ENCODE measurements at places on chromosomes 16 and 17.

DNA sequence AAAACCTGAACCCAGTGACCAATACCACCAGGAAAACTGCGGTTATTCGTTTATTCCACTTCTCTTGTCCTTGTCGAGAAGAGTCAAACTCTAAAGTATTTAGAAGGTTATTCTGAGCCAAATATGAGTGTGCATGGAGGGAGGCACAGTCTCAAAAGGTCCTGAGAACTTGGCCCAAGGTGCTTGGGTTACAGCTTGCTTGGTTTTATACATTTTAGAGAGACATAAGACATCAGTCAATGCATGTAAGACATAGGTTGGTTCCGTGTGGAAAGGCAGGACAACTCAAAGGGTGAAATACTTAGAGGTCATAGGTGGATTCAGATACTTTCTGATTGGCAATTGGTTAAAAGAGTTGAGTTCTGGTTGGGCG is 681 bp upstream of the TRAP1 start:
- no peak for DNase-seq

GRCh38 chr17:34366529-34367107 is 3.6 kb upstream of the CCL1 start:
- no peak for DNase-seq

DNA sequence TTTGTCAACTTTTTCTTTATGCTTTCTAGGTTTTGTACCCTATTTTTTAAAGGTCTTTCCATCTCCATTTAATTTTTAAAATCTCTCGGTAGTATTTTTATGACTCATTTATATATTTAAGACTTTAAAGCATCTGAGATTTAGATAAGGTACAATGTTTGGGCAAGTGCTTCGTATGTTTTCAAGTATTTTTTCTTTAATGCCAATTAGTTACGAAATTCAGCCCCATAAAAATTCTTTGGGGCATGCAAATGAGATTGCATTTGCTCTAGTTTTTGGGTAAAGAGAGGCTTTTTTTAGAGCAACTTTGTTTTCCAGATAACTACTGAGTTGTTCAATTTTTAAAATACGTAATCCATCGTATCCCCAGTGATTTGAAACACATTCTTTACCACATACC is 65.3 kb upstream of the CRHR1 start:
- DNase-seq = no peak

DNA sequence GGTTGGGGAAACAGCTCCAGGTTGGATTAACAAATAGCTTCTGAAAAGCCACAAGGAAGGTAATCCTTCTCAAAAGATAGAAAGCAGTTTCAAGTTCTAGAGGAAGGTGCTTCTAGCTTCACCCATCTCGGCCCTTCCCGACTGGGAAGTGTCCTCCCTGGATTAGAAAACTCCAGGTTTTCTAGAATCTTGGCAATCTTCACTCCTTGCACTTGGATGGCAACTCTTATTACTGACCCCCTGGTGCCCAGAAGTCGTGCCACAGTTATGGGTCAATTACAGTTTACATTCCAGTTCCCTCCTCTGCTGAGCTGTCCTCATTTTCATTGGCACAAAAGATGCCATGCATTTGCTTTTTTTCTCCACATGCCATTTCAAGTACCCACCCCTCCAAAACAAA is 65.6 kb downstream of the SMG6 start:
- no peak for DNase-seq

- no peak for DNase-seq
These were observed 6.4 kb downstream of the TP53I13 start for GRCh38 chr17:29574732-29575510.

- DNase-seq = peak; percentile 81
These were observed at the start of the genes HEXD and OGFOD3 for GRCh38 chr17:82418001-82418986. Gene HEXD, plus strand, starts transcription at chr17:82418347. Its CDS starts 1,453 bp downstream, at chr17:82419800. Gene OGFOD3, minus strand, starts transcription at chr17:82418586. Its CDS starts 101 bp downstream, at chr17:82418485.

GRCh38 chr17:28372203-28372944 is 880 bp downstream of the SARM1 start:
- DNase-seq = no peak

GRCh38 chr16:69727916-69728270 is 1.5 kb upstream of the NQO1 start:
- no peak for DNase-seq

GRCh38 chr17:7715936-7716886 is 1.3 kb upstream of the DNAH2 start:
- DNase-seq = no peak

- no peak for DNase-seq
These were observed 33.1 kb downstream of the NECAB2 start for GRCh38 chr16:84000989-84001642.

DNA sequence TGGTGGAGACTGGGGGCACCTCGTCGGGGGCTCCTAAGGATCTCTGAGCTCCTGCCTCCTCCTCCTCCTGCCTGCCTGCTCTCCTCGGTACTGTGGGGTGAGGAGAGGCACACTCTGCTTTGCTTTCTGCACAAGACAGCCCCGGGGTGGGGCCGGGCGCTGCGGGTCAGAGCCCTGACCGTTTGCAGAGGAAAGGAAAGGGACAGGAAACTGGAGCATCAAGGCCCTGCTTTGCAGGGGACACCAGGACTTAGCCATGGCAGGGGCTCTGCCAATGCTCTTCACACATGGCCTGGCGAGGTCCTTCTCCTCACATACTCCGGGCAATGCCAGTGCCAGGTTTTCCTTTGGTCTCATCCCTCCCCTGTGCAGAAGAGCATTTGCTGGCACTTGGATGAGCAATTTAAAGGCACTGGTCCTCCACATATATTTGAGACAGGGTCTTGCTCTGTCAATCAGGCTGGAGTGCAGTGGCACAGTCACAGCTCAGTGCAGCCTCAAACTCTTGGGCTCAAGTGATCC is 23.8 kb upstream of the DOC2B start:
- no peak for DNase-seq

DNA sequence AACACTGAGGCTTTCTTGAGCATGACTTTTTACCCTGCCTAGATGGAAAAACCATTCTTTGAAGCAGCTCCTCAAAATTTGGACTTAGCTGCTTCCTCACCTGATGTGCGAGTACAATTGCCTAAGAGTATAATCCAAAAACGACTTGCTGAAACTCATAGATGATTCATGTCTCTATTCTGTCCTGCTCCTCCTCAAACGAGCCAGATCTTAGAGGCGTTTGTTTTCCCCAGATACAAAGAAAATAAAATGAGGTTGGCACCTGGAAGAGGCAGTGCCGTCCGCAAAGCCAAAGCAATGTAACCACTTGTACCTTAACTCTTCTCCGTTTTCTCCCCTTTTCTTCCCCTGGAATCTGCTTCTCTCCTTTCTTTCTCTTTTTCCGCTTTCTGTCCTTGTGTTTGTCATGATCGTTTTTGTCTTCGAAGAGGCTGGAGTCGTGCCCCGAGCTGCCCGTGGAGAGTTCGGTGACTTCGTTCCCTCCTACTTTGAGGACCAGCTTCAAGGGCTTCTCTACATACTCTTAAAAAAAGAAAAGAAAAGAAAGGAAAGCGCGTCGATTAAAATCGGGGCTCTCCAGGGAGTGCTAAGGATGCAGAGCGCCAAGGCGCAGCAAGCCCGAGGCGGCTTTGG is 895 bp downstream of the BRD7 start:
- no peak for DNase-seq

DNA sequence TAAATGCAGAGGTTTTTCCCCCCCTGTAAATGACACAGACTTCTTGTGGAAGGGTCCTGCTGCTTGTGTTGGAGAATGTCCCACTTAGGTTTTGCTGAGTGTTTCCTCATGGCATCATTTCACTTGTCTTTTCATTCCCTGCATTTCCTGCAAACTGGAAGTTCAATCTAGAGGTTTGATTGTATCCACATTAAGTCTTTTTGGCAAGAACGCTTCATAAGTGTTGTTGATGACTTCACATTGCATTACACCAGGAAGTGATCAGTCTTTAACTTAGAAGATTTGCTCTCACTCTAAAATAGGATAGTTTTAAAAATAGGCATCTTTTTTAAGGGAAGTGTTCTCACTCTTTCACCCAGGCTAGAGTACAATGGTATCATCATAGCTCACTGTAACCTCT is 67.2 kb downstream of the RPTOR start:
- DNase-seq = no peak

- peak; percentile 84 for DNase-seq
These were observed 59.4 kb downstream of the NUP93 start for GRCh38 chr16:56789360-56789759.

- no peak for DNase-seq
These were observed 78.8 kb upstream of the RPRML start for GRCh38 chr17:47057830-47058229.

GRCh38 chr16:75257886-75258806 is 6.7 kb upstream of the BCAR1 start:
- DNase-seq = no peak

- DNase-seq = no peak
These were observed 6.7 kb downstream of the HAGHL start for GRCh38 chr16:733382-734207.

DNA sequence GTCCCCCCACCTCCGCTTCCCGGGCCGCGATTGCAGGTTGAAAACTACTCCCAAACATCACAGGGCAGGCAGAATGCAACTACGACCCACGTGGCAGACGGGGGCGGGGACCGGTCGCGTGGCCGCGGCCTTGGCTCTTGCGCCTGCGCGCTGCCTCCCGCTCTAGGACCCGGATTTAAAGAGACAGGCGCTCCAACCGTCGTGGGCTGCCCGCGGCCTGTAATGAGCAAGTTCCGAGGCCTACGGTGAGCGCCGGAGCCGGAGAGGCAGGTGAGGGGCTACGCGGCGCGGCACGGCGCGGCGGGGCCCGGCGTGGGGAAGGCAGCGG is at the start of gene LIG3:
LIG3 (plus strand) TSS at position 160 of the 328 bp plus-strand sequence. CDS start 2,494 bp downstream, outside the sequence.
- peak; percentile 91 for DNase-seq

DNA sequence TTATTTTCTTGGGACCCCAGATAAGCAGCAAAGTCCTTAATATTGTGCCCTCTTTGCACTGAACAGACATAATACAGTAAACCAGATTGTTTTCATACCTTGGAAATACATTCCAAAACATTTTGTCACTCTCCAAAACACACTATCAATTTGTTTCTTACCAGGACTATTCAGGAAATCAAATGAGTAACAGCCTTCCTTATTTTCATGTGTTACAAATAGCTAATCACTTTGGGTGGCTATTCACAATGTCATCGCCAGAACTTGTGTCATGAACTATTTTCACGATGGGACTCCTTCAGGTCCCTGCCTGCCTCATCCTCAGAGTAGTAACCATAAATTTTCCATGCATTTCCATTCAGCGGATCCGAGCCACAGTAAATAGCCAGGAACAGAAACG is 104.5 kb downstream of the MAP2K6 start:
- no peak for DNase-seq

- no peak for DNase-seq
These were observed 1.8 kb upstream of the APRT start for GRCh38 chr16:88813269-88814143.

GRCh38 chr17:71327376-71328059 is 793.3 kb upstream of the SOX9 start:
- no peak for DNase-seq

- no peak for DNase-seq
These were observed 13.7 kb downstream of the CLCN7 start for GRCh38 chr16:1461146-1461545.

GRCh38 chr17:47188271-47188875 is 722 bp downstream of the CDC27 start:
- no peak for DNase-seq

DNA sequence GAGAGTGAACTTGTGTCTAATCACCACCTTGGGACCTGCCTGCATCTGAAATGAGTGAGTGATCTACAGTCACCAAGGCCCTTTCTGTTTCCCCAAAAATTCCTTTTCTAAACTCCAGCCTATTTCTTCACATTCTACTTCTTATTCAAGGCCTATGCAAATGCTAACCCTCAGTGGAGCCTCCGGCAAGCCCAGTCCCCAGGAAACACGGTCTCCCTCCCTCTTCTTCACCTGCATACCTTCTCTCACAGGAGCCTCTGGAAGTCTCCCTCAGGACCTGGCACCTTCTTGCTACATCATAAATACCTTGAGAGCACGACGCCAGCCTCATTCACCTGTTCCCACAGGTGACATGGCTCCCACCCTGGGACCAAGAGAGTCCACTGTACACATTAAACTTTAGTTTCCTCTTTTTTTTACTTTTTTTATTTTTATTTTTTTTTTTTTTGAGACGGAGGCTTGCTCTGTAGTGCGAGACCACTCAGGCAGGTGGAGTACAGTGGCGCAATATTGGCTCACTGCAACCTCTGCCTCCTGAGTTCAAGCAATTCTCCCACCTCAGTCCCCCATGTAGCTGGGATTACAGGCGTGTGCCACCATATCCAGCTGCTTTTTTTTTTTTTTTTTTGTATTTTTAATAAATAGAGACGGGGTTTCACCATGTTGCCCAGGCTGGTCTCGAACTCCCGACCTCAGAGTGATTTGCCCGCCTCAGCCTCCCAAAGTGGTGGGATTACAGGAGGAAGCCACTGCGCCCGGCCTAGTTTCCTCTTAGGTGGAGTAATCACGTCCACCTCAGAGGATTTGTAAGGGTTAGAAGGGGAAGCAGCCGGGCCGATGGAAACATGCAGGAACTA is 97.3 kb downstream of the ANKRD11 start:
- DNase-seq = no peak

GRCh38 chr16:90044111-90044551 is 24.9 kb upstream of the DBNDD1 start:
- no peak for DNase-seq

DNA sequence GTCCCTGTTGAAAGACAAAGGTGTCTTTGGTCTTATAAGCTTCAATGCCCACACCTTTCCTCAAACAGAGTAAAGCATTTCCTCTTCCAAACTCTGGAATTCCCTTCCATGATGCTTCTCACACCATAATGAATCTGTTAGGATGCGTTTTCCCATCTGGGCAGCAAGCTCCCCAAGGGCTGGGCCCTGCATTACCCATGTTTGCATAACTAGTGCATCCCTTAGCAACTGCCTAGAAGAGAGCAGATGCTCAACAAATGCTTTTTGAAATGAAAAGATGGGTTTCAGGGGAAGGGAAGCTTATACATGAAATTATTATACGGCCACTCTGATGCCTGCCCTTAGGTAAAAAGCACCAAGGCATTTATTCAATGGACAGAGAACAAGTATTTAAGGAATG is 124.5 kb upstream of the CCL2 start:
- no peak for DNase-seq

DNA sequence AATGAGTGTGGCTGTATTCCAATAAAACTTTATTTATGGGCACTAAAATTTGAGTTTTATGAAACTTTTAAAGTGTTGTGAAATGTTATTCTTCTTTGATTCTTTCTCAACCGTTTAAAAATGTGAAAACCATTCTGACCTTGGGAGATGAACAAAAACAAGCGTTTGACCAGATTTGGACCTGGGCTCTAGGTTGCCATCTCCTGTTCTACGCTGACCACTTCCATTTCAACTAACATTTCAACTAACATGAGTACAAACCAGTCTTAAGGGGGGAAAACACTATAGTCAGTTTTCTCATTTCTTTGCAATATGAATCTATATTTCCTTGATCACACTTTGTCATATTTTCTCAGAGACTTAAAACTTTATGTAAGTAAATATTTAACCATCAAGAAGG is 118.4 kb upstream of the IRX5 start:
- DNase-seq = no peak
